ENCODE measurements at places on chromosomes 5 and 9. TPM values are rescaled to one million over a fixed set of nuclear protein-coding genes. Genes with fewer than 3 reads are reported as not detected.

DNA sequence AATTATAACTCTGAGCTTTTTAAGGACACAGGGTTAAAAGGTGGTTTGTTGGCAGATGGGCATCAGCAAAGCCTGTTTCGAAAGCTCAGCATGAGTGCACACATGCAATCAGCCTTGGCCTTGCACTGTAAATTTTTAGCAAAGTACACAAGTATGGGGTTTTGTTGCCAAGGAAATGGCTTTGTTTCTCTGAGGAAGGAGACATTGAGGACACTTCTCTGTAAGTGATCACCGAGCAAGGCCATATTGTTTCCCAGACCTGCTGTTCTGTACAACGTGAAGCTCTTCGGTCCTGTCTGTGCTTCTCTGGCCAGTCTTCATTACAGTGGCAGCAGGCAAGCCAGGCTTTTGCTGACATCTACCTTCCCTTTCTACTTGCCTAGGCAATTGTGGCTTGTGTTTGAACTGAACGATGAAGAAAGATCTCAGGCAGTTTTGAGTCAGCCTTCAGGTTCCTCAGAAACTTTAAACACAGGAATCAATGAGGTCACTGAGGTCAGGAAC is 27.9 kb upstream of the GLRX start:
- DNase-seq, result peak; percentile 73

GRCh38 chr9:132662152-132662945 is 7.4 kb downstream of the DDX31 start:
- no peak for DNase-seq

DNA sequence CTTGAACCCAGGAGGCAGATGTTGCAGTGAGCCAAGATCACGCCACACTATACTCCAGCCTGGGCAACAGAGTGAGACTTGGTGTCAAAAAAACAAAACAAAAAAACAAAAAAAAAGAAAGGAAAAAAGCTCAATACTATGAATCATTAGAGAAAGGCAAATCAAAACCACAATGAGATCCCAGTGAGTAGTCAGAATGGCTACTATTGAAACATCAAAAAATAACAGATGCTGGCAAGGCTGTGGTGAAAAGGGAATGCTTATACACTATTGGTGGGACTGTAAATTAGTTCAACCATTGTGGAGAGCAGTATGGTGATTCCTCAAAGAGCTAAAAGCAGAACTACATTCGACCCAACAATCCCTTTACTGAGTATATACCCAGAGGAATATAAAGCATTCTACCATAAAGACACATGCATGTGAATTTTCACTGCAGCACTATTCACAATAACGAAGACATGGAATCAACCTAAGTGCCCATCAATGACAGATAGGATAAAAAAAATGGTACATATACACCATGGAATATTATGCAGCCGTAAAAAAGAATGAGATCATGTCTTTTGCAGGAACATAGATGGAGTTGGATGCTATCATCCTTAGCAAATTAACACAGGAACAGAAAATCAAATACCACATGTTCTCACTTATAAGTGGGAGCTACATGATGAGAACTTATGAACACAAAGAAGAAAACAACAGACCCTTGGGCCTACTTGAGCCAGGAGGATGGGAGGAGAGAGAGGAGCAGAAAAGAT is 81.9 kb upstream of the ARRDC3 start:
- no peak for DNase-seq

- no peak for DNase-seq
Measured at GRCh38 chr5:131357739-131358561, 94.1 kb downstream of the CDC42SE2 start.

DNA sequence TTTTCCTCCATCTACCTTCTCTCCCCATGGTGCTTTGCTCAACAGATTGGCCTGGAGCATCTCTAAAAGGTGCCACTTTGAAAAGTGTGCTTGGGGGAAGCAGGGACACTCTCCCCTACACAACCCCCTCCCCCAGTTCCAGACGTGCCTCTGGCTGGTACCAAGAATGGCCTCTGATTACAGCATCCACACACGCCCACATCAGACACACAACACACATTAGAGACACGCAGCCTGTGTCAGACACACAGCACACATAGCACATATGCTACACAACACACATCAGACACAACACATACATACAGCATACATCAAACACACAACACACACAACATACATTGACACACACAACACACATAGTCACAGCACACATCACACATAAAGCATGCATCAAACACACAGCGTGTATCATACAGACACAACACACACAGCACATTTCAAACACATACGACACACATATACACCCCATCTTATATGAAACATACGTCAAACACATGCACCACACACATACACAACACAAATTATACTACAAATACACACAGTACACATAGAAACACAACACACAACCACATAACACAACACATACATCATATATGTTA is 150.4 kb downstream of the RGS3 start:
- no peak for DNase-seq

GRCh38 chr5:3131161-3131560 is 379.7 kb upstream of the IRX2 start:
- no peak for DNase-seq

- no peak for DNase-seq
Measured at GRCh38 chr5:163566678-163567077, 61.3 kb downstream of the MAT2B start.

GRCh38 chr9:96021551-96022444 is 146.3 kb downstream of the ERCC6L2 start:
- no peak for DNase-seq

DNA sequence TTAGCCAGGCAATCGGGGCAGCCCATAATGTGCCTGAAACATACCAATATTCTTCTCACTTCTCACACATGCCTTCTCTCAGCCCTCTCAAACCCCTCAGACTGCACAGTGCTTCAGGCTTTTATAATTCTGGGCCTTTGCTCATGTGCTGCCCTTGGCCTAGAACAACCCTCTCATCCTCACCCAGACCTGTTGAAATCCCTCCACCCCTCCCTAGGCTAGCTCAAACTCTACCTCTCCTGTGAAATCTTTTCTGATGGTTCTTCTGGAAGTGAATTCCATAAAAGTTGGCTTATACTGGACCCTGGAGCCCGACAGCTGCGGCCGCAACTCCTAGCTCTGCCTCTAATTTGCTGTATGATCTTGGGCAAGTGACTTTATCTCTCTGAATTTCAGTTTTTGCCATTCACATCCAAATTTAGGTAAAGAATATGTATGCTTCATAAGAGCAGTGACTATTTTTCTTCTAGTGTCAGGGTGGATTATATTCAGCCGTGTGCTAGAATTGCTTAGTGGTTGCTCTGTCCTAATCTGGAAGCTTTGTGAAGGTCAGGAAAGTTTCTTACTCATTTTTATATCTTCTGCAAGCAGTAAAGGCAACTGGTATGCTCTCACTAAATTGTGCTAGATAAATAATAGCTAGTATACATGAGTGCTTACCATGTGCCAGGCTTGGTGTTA is 221.4 kb downstream of the MAPKAP1 start:
- no peak for DNase-seq

DNA sequence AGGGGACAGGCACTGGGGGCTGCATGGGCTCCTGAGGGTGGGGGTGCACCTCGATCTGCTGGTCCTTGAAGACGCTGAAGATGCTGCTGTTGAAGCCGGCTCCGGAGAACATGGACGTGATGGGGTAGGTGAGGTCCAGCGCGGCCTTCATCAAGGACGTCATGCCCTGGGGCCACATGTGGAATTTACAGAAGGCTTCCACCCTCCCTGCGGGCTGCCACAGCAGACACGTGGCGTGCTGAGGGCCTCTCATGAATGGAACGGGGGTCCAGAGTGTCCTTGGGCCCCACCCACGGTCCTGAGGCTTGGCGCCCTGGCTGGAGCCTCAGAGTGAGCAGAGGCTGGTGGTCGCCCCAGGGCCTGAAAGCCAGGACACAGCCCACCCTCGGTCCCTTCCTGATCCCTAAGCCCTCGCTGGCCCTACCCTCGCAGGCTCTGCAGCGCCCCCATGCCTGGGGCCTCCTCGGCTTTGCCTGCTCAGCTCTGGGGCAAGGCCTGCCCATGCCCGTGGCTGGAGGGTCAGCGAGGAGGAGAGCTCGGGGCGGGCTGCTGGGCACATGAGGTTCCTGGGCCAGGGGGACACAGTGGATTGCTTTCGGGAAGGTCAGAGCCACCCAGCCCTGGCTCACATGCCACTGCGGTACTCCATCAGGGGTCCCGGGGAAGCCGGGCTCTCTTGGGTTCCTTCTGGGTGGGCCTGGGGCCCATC is 5.3 kb upstream of the NSMF start:
- DNase-seq, result no peak

DNA sequence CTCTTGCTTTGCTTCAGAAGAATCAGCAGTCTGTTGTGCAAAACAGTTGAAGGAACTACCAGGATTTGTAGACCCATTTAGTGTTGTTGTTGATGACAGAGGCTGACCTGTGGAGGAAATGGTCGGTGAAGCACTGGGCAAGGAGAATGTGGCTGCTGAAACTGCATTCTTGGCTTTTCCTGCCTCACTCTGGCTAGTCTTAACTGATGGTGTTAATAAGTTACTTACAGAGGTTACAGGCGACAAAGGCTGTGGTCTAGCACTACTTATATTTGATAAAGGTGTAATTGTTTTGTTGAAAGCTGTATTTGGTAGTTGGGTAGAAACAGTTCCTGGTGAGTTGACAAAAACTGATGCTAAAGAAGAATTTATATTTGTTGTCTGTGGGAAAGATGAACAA is 31.5 kb downstream of the MLANA start:
- peak; percentile 73 for DNase-seq

GRCh38 chr5:61768692-61769281 is 436.7 kb downstream of the ZSWIM6 start:
- DNase-seq, result no peak

DNA sequence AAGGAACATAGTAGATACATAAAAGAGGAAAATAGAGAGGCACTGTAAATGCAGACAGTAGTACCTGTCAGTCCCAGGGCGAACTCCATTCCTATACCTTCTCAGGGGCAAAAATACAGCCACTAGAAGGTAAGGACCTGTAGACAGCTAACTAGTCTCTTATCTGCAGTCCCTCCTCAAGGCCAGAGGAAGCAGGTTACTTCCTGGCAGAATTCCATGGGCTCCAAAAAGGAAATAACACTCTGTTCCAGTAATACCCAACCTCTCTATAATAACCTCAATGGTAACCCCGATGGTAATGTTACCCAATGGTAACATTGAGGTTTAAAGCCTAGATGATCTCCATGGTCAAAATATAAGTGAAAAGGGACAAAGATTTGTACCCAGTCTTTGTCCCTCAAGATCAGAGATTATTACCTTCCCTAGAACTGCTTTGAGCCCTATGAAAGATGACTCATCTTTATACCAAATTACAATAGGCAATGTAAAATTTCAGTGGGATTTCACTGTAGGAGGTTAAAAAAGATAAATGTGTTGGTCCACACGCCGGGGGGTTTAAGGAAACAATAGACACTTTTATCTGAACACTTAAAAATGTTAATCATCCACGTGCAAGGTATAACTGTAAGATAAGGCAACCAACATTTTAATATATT is 113.0 kb downstream of the DENND1A start:
- DNase-seq, result no peak

- DNase-seq, result no peak
Measured at GRCh38 chr5:135219868-135220267, 179.2 kb downstream of the MACROH2A1 start.

GRCh38 chr9:91942201-91942600 is 7.8 kb downstream of the ROR2 start:
- DNase-seq, result no peak

GRCh38 chr9:96771124-96771523 is 6.8 kb downstream of the ZNF510 start:
- no peak for DNase-seq

GRCh38 chr5:66144834-66145390 is 812 bp downstream of the SREK1 start:
- peak; percentile 19 for DNase-seq

DNA sequence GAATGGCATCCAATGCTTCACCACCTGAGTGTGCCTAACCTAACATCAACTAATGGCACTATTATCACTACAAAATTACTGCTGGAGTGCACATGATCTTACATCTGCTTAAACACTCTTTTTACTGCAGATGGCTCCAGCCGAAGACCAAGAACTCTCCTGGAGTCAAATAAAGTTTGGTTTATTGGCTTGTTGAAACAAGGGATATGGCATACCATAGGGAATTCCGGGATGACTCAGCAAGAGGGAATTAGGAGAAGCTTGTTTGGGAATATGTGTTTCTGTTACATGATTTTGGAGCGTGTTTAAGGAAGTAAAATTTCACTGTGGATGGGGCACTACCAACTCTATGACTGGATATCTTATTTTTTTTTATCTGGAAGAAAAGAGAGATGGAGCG is 872.6 kb downstream of the DTWD2 start:
- no peak for DNase-seq

- DNase-seq, result no peak
Measured at GRCh38 chr5:177309351-177310191, 2.1 kb downstream of the MXD3 start.

PRRX2 gene
- total RNA-seq, result 0.17 TPM

ENC1 gene
- 90.5 TPM for total RNA-seq

SPINK6 gene
- total RNA-seq, result not detected

GFI1B gene
- not detected for total RNA-seq

GDNF gene
- total RNA-seq, result 0.23 TPM

Data from epithelial cell of proximal tubule (primary cell).